ENCODE measurements at places on chromosomes 6 and 20.

DNA sequence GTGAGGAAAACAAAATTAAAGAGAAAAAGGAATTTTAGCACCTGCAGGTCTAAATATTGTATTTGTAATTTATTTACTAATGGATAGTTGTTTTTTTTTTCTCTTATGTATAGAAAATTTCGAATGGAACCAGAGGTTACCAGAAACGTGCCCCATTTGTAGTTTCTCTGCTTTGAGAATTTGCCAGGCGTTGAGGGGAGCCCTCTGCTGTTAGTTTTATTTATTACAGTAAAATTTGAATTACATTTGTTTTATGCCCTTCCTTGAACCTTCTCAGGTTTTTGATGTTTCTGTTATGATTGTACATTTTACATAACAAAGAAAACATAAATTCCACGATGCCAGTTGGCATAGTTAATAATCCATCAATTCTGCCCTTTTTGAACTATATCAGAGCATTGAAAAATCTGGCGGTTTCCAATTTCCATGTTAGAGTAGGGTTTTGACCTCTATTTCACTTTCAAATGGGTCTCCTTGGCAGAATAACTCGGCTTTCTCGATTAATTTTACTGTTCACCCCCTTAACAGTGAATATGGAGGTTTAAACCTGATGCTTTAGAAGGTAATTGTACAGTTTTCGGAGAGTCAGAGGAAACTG is 35.1 kb upstream of the RFPL4B start:
- DNase-seq, result peak; percentile 57

DNA sequence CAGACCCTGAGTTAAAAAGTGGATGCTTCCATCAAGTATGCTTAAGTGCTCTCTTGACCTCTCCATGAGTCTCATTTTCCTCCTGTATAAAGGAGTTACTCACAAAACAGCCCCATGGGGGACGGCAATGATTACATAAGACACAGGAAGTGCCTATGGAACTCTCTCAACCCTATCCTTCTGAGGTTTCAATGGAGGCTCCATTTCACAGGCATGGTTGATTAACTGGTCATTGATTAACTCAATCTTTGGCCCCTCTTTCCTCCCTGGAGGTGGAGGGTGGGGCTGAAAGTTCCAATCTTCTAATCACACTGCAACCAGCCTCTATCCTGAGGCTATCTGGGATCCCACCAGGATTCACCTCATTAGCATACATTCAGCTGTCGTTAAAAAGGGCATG is 29.3 kb downstream of the CST8 start:
- no peak for DNase-seq

GRCh38 chr6:30657454-30657853 is 10.5 kb downstream of the C6orf136 start:
- DNase-seq, result no peak

DNA sequence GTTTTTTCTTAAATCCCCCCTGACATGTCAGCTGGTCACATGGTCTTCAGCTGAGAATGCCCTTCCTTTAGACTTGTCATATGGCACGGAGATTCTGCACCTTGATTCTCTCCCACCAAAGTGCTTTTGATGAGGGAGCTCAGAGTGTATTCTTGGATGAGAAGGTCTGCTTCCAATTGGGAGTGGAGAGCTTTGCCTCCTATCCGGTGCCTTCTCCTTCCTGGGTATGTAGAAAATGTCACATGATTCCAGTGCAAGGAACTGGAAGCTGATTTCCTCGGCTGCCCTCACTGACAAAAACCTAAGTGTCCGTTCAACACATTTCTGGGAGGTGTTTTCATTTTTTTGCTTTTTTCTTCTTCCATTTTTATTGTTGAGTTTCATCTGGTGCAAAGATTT is 197.2 kb downstream of the TFAP2C start:
- DNase-seq, result no peak

GRCh38 chr6:42952389-42952788 is 8.2 kb upstream of the GNMT start:
- no peak for DNase-seq

DNA sequence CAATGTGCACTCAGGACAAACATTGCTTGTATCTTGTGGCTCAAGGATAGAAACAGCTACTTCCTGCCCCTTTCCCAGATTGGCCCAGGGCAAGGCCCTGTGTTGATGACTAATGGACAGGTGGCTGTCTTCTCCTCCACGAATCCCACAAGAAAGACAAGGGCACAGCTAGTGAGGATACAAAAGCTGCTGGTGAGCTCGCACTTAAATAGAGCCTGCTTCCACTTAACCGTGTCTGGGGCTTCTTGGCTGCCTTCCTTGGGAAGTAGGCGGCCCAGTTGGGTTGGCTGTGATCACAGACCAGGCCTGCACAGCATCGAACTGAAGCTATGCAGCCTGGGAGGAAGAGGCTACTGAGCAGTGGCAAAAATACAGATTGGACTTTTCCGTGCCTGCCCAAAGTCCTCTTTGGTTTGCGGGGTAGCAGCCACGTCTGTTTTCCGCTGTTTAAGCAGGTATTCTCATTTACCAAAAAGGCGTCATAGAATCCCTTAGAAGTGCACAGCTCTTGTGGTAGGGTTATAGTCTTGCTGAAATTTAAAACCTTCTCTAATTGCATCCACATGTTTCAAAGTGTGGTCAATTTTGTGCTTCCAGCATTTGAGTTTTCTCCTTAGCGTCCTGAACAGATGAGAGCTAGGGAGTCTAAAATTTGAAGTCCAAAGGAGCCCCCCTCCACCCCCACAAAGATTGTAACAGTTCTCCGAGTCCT is 23.0 kb upstream of the NAA20 start:
- peak; percentile 52 for DNase-seq

DNA sequence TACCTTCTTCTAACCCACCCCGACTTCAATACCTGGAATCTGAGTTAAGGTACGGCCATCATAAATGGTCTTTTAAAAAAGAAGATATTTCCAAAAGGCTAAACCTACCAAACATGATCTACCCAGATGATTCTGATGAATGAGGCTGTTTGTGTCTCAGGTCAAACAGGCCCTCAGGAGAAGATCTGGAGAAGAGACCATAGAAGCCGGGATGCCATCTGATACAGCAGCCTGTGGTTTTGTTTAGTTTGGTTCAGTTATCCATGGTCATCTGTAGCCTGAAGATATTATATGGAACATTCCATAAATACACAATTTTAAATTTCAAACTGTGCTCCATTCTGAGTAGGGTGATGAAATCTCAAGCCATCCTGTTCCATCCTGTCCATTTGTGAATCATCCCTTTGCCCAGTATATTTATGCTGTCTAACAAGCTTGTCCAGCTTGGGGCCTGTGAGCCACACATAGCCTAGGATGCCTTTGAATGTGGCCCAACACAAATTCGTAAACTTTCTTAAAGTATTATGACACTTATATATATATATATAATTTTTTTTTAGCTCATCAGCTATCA is 4.0 kb upstream of the CAP2 start:
- peak; percentile 55 for DNase-seq

DNA sequence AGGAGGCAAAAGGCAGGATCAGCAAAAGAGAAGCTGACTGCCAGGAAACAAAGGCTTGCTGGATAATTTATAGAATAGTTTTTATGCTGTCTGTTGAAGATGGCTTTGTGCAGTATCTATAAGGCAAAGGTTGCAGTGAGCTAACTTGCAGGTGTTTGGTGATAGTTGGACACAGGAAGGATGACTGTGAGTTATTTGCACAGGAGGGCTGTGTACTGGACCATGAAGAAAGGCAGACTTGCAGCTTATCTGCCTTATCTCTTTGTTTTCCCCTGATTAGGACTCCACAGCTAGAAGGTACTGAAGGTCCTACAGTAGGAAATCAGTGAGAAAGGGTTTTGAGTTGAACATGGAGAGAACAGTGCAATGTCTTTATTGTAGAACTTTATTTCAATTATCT is 2.1 kb downstream of the BTN1A1 start:
- DNase-seq, result no peak

GRCh38 chr6:136435101-136435500 is 115.1 kb downstream of the MAP7 start:
- DNase-seq, result no peak

GRCh38 chr6:47844881-47845280 is 63.0 kb downstream of the OPN5 start:
- no peak for DNase-seq

DNA sequence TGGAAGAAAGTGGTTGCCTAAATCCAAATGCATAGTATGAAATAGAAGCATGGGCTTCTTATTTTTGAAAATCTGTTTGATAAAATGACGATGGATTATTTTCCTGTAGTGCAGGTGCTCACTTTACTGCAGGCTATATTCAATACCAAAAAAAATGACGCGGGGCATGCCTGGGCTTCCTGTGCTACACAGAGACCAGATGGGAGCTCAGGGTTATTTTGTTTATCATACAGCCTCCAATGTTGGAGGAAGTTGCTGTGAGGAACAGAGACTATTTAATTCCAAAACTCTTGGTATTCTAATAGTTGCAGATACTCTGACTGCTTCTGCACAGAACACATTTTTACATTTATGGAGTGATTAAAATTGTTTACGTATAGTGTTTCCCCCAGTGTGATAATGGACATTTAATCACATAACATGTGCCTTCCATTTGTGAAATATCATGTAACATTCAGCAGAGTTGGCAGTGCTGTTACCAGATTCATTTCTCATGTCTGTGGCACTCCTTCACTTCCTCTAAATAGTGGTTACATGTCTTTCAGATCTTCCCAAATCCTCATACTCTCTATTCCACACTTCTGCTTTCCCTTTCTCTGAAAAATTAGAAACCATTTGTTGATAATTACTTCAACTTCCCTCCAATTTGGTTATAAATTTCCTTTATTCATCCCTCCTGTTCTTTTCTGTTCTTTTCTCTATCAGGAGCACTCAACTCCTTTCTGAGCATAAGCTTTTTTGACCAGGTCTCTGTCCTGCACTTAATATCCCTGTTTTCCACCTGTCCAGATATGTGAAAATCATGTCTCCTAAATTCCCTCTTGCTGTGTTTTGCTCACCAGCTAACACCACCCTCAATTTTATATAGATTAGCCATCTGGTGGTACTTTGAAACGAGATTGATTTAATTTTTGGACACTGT is 121.6 kb downstream of the ADGRB3 start:
- no peak for DNase-seq

- DNase-seq, result no peak
These were observed 34.5 kb downstream of the APCDD1L start for GRCh38 chr20:58480551-58481336.

DNA sequence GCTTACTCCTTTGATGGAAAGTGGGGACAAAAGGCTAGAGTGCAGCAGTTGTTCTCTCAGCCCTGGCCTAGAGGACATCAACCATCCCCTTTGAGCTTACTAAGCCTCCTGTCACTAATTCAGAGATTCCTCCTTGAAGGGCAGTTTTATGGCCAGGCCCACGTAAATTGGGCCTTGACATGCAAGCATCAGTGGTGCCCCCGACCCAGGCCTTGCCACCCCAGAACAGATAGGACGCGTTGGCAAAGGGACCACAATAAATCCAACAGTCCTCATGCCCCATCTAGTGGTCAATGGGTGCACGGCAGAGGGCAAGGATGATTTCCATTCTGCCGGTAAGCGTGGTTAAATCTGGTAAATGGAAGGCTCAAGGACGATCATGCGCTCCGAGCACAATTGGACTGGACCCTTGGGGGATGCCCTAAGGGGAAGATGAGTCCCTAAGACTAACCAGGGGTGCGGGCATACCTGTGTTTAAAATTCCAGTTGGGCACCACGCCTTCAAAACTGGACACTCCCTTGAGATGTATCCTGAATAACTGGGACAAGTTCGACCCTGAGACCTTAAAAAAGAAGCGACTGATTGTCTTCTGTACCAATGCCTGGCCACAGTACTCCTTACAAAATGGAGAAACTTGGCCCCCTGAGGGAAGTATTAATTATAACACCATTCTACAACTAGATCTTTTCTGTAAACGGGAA is 32.6 kb downstream of the CEP85L start:
- peak; percentile 51 for DNase-seq

- DNase-seq, result peak; percentile 77
These were observed 189.3 kb downstream of the PREX1 start for GRCh38 chr20:48638546-48638945.

GRCh38 chr20:9114709-9115108 is 45.8 kb downstream of the PLCB4 start:
- no peak for DNase-seq

DNA sequence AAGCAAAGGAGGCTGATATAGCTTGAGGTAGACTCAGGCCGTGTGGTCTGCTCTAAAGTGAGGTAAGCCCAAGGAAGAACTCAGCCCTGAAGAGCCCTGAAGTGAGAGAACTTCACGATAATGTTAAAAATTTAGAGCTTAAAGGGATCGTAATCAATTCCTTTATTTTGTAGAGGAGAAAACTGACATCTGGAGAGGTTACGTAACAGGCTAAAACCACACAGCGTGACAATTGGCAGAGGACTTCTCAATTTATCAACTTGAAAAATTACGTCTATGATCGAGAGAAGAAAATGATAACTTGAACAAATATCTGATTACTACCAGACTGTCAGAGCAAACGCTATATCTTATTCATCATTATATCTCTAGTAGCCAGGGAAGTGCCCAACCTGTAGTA is 121.8 kb upstream of the FOXO3 start:
- peak; percentile 27 for DNase-seq

DNA sequence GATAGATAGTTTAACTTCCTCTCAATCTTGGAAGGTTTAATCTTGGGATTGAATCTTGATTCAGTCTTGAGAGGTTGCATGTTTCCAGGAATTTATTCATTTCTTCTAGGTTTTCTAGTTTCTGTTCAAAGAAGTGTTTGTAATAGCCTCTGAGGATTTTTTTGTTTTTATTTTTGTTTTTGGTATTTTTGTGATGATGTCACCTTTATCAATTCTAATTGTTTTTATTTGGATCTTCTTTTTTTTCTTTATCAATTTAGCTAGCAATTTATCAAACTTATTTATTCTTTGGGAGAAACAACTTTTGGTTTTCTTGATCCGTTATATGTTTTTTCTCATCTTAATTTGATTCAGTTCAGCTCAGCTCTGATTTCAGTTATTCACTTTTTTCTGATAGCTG is 41.5 kb upstream of the ADGRB3 start:
- no peak for DNase-seq

- no peak for DNase-seq
These were observed 54.7 kb downstream of the RAB44 start for GRCh38 chr6:36752187-36752885.

GRCh38 chr6:168583821-168584220 is 142.8 kb downstream of the SMOC2 start:
- no peak for DNase-seq

DNA sequence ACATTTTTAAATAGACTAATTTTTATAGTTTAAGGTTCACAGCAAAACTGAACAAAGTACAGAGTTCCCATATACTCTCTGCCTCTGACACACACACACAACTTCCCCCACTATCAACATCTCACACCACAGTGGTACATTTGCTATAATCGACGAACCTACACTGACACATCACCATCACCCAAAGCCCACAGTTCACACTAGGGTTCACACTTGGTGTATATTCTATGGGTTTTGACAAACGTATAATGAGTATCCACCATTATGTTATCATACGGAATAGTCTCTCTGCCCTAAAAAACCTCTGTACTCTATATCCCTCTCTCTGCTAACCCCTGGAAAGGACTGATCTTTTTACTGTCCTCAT is 15.6 kb downstream of the TMEM30A start:
- DNase-seq, result no peak

- DNase-seq, result peak; percentile 2
These were observed 155.9 kb downstream of the NRN1 start for GRCh38 chr6:5850848-5851255.

GRCh38 chr6:13846841-13847240 is 32.5 kb upstream of the MCUR1 start:
- DNase-seq, result no peak
